NCI-H2081 treated with DMSO at 0.1 percent for 48 hours (cell line): ENCODE measurements at places on chromosomes 1 and 21.

- no peak for DNase-seq
Observed at GRCh38 chr1:244802556-244803239, 32.8 kb upstream of the COX20 start.

GRCh38 chr1:47442202-47442601, 4.4 kb downstream of the FOXD2 start:
- no peak for DNase-seq

- peak; percentile 15 for DNase-seq
Observed at GRCh38 chr1:178501705-178502329, 5.1 kb upstream of the CLEC20A start.

GRCh38 chr1:66415281-66415680, 118.7 kb upstream of the SGIP1 start:
- no peak for DNase-seq

- no peak for DNase-seq
Observed at GRCh38 chr1:92031281-92032110, 1.7 kb downstream of the EPHX4 start.

- DNase-seq = no peak
Observed at GRCh38 chr1:41656068-41656467, 171.6 kb upstream of the EDN2 start.

DNA sequence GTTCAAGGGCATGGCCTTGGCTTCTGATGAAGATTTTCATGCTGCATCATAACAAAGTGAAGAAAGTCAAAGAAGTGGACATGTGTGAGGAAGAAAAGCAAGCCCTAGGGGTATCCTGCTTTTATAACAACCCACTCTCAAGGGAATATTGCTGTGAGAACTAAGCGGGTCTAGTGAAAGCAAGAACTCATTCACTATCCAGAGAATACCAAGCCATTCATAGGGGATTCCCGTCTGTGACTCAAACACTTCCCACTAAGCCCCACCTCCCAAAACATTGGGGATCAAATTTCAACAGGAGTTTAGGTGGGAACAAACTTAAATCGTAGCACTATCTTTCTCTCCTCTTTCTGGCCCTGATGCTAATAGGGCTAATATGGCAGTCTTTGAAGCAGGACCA, 98.5 kb upstream of the CTTNBP2NL start:
- DNase-seq = no peak
